Breast epithelium (tissue), 4 donors: ENCODE measurements at places on chromosomes 3 and 15. TPM values are rescaled to one million over a fixed set of nuclear protein-coding genes. Genes with fewer than 3 reads are reported as not detected.

DNA sequence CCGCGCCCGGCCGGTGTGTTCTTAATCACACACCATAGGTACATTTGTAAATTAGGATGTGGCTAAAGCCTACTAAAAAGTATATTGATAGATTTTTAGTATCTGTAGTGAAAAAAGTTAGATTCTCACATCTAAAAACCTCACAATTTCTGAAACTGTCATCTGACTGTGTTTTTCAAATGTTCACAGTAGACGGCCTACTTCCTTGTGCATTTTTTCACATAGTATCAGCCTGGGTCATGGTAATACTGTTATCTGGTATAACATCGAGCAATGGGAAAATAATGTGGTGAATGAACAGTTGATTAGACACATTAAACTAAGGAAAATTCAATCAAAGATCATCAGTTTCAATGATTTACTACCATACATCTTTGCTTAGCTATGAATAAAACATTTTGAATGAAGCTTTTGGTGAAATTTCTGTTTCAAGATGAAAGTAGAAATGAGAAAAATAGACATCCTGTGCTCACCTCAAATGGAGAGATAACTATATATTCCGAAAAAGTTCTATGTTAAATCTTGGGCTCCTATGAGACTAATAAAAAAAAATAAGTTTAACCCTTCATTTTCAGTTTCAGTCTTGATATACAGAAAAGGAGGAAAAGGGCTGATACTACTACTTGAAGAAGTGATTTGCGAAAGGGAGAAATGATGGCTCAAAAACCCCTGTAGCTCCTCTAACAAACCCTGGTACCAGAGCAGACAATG lies 262.7 kb downstream of the ZBTB20 start:
- DNase-seq = no peak

DNA sequence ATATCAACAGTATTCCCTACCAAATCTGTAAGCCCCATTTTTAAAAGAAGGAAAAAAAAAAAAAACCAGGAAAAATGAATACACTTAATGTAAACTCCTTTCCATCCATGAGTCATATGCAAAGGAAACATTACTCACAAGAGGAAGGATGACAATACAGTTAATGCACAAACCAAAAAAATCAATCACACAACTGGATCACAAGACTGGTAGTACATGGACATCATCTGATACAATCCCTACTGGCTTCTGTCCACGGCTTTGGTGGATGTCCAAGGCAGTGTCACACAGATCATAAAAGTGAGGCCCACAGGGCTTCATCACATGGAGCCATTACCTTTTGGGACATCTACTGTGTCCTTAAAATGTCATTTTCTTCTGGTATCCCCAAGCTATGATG lies 44.0 kb downstream of the SUCLG2 start:
- no peak for DNase-seq

Gene AGTR1
- 17.3 TPM for total RNA-seq

Gene GJD2
- not detected for total RNA-seq

Gene MASP1
- 1.3 TPM for total RNA-seq
